ENCODE measurements at places on chromosomes 5 and 9.

DNA sequence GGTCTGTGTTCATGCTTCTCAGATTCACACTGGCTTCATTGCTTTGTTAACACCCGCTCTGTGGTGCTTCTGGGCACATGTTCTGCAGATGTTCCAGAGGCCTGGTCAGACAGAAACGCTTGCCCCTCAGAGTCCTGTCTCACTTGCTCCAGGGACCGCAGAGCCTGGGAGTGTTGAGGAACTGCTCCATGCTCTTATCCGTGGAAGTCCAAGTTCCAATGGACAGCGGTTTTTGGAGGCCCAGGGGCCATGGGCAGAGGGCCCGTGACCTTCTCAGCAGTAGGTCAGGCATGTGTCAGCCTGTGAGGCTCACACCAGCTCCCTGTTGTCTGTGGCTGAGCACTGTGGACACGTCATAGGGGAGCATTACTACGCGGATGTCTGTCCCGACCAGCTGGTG lies 364.7 kb upstream of the IRX1 start:
- no peak for DNase-seq

DNA sequence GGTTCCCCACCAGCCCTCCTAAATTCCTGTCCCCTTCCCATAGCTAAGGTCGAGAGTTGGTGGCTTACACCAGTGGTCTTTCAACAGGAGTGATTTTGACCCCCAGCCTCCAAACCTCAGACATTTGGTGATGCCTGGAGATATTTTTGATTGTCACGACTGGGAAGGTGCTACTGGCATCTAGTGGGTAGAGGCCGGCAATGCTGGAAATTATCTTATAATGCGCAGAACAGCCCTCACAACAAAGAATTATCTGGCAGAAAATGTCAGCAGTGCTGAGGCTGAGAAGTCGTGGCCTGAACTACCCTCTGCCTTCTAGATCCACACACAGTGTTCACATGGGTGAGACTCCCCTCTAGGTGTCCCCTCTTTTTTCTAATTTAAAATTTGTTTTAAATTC lies 69.6 kb downstream of the IL31RA start:
- no peak for DNase-seq

- DNase-seq: no peak
These were observed 68.7 kb upstream of the FSTL4 start for GRCh38 chr5:133680830-133681565.

DNA sequence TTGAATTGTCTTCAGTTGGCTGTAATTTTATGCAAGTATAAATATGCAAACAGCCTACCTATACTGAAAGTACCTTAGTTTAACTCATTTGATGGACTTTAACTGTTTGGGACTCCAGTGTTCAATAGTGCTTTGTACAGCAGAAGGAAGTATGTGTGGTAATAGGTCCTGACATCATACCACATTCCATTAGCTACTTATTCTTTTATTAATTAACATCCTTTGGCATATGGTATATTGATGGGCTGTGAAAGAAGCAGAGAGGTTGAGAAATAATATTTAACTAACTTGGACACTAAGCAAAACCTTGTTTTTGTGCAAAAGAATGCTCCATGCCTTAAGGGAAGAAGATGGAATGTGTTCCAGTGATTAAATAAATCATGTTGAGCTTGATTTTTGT lies 97.6 kb upstream of the SEMA6A start:
- no peak for DNase-seq

DNA sequence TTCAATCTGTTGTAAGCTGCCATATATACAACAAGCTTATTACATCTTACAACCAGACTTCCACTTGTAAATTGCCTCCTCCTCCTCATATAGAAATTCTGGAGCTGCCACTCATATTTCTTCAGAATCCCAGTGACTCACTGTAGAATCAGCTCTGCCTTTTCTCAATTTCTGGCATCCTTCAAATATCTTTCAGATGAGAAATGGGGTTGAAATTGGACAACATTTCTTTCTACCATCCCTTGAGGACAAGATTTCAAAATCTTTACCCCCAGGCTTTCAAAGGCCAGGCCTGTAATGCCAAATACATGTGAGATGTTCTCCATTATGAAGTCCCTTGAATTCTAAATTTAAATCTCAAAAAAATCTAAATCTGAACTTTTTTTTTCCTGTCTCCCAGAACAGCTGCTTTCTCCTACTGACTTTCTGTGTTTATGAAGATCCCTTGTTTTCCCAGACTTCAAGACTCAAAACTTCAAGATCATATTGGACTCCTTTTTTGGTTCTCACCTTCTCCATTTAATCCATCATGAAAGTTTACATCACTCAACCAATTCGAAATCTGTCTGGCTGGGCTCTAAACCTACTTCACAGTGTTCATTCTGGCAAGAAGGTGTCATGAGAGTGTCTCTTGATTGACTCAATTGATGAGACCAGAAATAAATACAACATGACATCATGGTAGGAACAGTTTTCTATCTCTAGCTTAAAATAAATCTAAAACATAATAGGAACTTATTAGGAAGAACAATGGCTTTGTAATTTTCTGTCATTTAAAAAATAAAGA lies 109.8 kb downstream of the HMHB1 start:
- peak; percentile 76 for DNase-seq

GRCh38 chr9:117075636-117076035 lies 339.2 kb downstream of the ASTN2 start:
- no peak for DNase-seq

DNA sequence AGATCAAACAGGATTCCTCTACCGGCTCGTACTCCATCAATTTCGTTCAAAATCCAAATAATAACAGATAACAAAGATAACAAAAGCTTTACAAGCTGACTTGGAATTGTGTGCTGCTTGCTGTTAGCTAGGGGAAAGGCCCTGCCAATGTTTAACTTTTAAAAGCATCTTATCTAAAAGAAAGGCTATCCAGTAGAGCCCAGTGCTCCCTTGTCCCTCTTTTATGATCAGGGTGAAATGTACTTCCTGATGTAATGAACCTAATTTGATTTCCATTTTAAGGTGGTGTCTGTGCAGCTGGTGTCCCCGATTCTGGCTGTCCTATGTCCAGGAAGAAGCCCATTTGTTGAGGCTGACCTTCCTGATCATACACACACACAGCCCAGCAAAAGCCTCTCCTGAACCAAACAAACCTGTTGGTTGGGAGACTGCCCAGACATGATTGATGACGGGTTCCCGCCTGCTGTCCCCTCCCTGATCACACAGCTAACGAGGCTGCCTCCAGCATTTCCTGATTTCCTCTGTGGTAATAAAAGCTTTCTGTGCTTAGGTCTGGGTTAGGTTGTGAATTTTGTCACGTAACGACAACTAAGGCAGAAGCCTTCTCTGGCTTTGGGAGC lies 54.1 kb downstream of the PWWP2A start:
- no peak for DNase-seq

DNA sequence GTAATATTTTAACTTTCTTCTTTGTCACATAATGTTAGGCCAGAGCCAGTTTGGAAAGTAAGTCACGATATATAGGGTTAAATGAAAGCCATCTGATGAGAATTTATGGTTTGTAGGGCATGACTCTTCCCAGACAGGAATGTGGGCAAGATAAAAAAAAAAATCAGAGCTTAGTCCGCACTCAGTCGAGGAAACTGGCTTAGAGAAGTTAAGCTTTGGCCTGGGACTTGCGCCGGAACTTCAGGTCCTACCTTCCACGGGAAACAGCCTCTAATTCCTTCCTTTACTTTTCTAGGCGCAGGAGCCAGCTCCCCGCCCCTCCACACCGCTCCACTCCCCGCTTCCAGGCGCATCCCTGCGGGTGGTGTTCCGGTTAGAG lies 475 bp downstream of the DDX31 start:
- DNase-seq: no peak

DNA sequence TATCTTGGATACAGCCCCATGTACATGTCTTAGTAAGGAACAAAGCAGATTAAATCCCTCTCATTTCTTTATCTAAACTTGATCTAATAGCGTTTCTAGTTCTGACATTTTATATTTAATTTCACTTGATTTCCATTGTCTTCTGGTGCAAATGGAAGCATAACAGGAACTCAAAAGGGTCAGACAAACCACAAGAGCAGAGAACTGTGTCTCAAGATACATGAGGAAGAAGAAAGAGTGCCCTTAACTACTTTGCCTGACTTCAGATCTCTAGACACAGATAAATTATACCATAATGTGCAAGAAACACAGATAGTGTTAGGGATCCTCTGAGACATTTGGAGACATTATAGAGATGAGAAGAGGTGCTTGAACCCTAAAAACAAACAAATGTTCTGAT lies 20.7 kb upstream of the STX17 start:
- DNase-seq: no peak

DNA sequence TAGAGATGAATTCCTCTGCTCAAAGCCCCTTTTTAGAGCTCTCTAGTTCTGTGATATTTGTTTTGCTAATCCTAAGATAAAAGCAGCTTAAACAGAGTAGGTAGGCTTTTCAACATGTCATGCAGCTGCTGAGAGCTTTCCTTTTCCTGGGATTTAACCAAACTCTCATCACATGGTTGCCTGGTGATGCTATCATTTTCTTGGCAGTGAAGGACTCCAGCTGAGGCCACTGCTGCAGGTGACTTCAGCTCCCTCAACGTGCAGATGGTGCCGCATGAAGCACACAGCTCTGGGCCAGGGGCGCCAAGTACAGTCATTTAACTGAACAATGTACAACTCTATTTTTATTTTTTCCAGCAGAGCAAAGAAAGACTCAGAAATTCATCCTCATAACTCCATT lies 42.2 kb downstream of the SECISBP2 start:
- no peak for DNase-seq

DNA sequence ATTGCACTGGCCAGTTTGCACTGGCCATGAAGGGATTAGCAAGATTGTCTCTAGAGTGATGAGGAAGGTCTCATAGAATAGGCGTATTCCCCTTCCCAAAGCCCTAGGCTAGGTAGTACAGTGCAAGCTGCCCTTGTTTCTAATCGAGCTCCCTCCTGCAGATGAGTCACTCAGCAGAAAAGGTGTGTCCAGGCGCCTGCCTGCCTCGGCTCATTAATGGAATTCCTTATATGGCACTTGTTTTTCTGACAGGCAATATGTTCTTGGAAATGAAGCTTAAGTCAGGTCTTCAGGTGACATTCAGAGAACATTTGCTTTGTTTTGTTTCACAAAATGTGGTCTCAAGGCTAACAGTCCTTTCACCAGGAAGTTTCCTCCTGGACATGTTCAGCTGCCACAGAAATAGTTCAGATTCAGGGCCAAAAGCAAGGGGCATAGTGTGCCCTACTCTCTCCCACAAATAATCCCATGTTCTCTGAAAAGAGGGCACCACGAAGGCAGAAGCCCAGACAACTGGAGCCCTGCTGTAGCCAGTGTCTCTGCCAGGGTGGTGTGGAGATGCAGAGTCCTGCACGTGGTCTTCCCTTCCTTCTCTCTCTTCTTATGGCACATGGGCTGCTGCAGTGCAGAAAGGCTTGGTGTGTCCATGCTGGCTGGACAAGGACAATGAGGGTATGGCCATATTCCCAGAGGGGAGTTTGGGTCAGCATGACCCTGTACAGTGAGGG lies 281.1 kb upstream of the MAP3K1 start:
- no peak for DNase-seq

DNA sequence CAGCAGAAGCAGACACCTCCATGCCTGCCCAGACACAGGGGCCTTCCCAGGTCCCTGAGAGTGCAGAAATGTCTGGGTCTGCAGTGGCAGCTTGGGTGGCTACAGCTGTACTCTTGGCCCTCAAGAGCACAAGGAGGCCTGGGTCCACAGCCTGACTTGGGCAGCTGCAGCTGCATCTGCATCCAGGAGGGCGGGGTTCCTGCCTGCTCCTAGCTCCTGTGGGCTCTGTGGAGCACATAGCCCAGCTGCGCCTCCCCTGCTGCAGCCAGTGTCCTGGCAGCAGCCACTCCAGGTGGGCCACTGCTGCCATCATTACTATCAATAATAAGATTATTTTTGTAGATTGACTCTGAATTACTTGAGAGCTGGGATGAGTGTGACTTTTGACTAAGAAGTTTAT lies 162.0 kb upstream of the PTCH1 start:
- DNase-seq: no peak

- no peak for DNase-seq
These were observed 25.8 kb downstream of the ZBTB34 start for GRCh38 chr9:126886034-126886822.

- peak; percentile 23 for DNase-seq
These were observed 75.4 kb upstream of the ANKH start for GRCh38 chr5:14946815-14947620.

DNA sequence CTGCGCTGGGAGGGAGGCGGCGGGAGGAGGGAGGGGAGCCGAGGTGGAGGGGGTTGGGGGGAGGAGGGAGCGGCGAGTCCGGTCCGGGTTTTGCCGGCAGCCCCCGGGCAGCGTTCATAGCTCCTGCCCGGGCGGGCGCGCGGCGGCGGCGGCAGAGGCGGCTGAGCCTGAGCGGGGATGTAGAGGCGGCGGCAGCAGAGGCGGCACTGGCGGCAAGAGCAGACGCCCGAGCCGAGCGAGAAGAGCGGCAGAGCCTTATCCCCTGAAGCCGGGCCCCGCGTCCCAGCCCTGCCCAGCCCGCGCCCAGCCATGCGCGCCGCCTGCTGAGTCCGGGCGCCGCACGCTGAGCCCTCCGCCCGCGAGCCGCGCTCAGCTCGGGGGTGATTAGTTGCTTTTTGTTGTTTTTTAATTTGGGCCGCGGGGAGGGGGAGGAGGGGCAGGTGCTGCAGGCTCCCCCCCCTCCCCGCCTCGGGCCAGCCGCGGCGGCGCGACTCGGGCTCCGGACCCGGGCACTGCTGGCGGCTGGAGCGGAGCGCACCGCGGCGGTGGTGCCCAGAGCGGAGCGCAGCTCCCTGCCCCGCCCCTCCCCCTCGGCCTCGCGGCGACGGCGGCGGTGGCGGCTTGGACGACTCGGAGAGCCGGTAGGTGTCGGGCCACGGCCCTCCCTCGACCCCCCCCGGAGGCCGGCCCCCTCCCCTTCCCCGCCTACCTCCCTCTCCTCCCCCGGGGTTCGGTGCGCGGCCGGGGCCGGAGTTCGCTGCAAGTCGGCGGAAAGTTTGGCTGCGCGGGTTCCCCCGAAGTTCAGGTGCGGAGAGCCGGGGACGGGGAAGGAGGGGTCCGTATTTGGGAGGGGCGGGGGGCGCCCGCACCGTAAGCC lies at the start of gene CXXC5:
Gene CXXC5, plus strand, starts transcription at position 145 of the 877 bp plus-strand sequence. CDS start 32,175 bp downstream, outside the sequence.
- no peak for DNase-seq

DNA sequence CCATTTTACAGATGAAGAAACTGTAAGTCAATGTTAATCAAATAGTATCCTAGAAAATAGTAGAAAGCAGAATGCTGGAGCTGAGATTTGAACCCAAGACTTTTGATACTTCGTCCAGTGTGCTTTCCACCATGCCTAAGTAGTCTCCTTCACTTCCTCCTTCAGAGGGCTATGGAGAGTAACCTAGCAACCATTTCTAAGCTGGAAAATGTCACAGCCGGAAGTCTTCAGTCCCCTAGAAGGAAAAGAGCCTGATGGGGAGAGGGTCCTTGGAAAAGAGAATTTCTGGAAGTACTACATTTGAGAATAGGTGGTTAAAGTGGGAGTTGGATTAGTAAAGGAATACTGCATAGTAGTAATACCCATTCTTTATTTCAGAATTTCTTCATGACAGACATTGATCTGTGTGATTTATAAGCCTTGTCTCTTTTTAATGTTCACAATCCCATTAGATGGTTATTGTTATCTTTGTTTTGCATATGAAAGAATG lies 32.7 kb downstream of the PCDHAC2 start:
- DNase-seq: no peak

DNA sequence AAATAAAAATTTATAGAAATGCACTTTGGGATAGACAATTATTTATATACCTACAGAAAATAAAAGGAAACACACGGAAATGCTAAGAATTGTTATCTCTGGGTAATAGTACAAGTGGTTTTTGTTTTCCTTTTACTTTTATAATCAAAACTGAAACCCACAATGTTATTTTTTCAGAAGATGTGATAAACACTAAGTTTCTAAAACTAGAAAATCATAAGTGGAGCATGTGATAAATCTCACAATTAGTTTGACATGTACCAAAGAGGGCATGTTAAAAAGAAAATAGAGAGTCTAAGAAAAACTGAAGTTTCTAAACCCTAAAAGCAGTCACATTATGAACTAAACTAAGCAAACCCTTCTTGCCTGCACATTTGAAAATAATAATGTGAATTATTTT lies 61.1 kb downstream of the OXCT1 start:
- DNase-seq: no peak
